Activated CD4-positive, alpha-beta T cell treated with anti-CD3 and anti-CD28 coated beads for 24 hours (primary cell): ENCODE measurements at places on chromosomes 2 and 18.
A peak's percentile ranks its signal among the peaks of the same experiment; 100 is the strongest.

GRCh38 chr2:186554850-186555671, 34.8 kb upstream of the ITGAV start:
- DNase-seq, result no peak

- DNase-seq, result no peak
These were observed 1386.5 kb downstream of the RPIA start for GRCh38 chr2:90077948-90078347.

DNA sequence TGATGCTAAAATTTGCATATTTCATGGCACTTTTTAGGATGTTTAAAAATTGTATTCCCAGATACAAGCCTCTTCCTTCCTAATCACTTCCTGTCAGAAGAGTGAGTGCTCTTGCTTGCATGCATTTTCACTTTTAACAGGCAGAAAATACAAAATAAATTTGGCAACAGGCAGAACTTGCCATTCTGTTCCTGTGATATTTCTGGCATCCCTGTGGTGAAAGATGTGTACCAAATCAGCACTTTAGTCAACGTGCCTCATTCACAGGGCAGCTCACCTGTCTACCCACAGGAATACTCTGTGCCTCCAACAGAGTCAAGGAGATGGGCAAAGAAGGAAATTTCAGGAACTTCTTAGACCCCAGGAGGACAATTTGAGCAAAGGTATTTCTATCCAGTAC, 360.9 kb downstream of the AKAIN1 start:
- DNase-seq, result no peak

DNA sequence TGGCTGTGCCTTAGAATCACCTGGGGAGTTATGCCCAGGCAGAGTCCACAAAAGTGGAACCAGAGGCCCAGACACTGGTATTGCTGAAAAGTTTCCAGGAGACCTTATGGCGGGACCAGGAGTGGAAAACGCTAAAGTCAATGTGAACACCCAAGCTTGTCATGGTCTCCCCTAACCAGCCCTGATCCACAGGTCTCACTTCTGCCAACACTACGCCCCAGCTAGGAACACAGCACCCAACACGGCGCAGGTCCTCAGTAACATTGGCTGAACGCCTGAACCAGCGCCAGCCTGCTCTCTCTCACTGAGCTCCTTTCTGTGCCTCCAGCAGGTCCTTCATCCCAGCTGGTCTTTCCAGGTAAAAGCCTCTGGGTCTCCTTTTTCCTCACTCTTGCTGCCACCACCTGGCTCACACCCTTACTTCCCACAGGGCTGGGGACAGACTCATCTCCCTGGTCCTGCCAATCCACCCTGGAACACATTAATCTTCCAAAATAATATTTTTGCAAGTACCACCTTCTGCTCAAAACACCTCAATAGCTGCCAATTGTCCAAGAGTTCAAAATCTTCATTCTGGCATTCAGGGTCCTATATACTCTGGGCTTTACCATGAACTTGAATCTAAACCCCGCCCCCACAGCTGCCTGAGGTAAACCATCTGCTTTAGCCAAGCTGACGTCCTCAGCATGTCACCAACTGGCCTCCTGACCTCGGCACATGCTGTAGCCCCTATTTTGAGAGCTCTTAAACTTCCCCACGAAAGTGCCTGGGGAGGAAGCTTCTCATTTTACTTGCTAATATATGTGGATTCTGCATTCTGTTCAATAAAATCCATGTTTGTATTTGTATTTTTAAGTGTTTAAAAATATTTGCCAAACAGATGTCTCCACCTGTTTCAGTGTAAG, 34.6 kb downstream of the ADCY3 start:
- DNase-seq, result no peak

GRCh38 chr2:62968168-62968567, 82.5 kb upstream of the OTX1 start:
- DNase-seq, result no peak

- no peak for DNase-seq
These were observed 138.2 kb upstream of the PKDCC start for GRCh38 chr2:41909584-41909983.

- no peak for DNase-seq
These were observed 43.3 kb downstream of the EIF5B start for GRCh38 chr2:99380376-99381010.

- DNase-seq, result no peak
These were observed 31.4 kb downstream of the SEMA4F start for GRCh38 chr2:74685408-74685807.

DNA sequence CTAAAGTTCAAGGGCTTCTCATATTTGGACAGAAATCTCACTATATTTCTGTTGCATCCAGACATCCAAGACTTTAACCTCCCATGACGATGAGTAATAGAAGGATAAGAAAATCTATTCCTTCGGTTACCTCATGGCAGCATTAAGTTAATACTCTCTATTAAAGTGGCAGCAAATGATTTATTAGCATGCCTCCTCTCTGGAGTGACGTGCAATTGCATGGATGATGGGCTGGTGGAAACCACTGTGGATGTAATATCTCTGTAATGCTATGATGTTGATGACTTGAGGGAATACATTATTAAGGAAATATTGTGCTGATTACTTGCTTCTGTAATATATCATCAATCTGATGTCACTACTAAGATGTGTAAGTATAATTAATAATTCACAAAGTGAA, 336.8 kb downstream of the DSEL start:
- DNase-seq, result no peak

DNA sequence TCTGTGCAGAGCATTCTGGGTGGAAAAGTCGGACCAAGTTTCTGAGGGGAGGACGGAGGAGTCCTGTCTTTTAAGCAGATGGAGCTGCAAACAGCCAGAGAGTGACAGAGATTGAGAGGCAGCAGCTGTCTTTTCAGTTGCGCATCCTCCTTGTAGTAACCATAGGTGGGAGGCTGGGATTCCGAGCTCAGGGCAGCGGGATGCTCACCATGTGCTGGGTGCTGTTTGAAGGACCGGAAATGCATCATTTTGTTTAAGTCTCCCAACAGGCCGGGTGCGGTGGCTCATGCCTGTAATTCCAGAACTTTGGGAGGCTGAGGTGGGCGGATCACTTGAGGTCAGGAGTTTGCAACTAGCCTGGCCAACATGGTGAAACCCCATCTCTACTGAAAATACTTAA, 93.4 kb downstream of the AGAP1 start:
- no peak for DNase-seq

DNA sequence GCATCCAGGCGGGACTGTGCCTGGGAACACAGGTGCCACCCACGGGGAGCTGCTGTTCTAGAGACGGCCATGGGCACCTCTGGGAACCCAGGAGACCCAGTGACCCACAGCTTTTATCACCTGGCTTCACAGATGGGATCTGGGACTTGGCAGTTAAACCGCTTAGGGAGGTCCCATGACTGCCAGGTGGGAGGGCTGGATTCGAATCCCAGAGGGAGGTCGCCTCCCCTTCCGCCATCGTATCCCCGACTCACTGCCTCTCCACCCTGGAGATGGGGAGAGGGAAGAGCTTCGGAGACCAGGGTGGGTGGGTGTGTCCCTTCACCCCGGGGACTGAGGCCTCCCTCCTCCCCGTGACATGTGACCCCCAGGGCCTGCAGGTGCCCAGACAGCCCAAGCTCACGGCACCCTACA, 169.4 kb downstream of the RTP5 start:
- no peak for DNase-seq

- DNase-seq, result no peak
These were observed 16.9 kb downstream of the EIF5B start for GRCh38 chr2:99354070-99354469.

GRCh38 chr2:217662984-217663602, 339.7 kb downstream of the TNS1 start:
- DNase-seq, result no peak

GRCh38 chr18:49031511-49032188, 80.9 kb upstream of the SMAD7 start:
- peak; percentile 25 for DNase-seq

DNA sequence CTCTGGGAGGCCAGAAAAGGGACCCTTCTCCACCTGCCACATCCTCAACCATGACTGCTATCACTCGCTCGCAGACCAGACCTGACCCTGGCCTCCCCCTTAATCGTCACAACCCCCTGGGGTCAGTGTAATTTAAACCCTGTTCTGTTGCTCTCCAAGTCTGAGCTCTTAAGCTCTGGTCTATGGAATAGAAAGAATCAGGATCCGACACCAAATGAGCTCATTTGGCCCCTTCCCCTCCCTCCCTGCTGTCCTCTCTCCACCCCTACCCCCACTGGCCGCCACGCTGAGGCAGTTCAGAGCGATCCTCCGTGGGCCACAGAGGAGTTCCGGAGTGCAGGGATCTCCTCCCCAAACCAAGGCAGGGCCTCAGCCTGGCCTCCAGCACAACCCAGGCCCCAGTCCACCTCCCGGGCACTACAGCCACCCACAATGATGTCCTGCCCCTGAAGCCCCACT, 5.3 kb downstream of the DNMT3A start:
- no peak for DNase-seq

GRCh38 chr2:64023485-64024258, 4.4 kb upstream of the VPS54 start:
- DNase-seq, result no peak

- peak; percentile 66 for DNase-seq
These were observed 18.2 kb upstream of the PCBP1 start for GRCh38 chr2:70069049-70069448.

- no peak for DNase-seq
These were observed 68.9 kb downstream of the DCC start for GRCh38 chr18:52408800-52409302.

GRCh38 chr2:36369716-36370115, 14.1 kb downstream of the CRIM1 start:
- DNase-seq, result no peak

DNA sequence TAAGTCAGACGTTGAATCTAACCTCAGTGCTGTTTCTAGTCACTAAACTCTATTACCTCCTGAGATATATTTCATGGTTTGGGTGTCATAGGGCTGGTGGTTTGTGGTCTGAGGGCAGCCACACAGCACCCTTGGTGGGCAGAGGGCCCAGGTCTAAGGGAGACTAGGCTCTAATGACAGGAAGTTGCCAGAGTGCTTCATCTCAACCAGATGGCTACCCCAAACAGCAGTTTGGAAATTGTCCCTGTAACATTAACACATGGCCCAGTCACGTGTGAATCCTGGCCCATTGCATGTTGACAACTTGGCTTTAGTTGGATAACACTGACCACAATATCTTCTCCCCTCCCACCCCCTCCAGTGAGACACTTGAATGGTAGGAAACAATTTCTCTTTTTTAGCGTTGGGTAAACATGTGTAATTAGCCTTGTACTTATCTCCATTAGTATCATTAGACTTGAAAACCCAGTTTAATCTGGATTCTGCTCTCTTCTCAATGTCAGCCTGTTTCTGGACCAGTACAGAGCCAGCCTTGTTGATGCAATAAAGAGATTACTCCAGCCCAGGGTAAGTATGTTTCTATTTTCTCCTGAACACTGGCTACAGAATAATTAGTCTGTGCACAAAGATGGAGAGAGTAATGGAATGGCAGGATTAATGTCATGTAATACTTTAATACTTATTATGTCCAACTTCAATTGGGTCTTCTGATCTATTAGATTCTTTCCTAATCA, 187.8 kb upstream of the SIX3 start:
- DNase-seq, result no peak

DNA sequence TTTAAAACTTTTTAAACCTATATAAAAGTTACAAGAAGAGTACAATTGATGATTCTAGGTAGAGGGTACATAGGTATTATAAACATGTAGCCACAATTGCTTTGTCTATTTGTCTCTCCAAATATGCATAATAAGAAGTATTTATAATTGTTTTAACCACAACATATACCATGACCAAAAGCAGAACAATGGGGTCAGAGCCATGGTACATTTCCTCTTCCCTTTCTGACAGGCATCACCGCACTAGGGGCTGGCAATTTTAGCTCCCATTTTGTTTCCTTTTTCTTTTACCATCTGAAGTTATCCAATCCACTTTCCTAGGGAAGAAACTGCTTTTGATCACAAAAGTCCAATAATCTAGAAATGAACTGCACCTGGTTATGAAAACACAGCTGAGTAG, 49.3 kb downstream of the TMX3 start:
- DNase-seq, result no peak

DNA sequence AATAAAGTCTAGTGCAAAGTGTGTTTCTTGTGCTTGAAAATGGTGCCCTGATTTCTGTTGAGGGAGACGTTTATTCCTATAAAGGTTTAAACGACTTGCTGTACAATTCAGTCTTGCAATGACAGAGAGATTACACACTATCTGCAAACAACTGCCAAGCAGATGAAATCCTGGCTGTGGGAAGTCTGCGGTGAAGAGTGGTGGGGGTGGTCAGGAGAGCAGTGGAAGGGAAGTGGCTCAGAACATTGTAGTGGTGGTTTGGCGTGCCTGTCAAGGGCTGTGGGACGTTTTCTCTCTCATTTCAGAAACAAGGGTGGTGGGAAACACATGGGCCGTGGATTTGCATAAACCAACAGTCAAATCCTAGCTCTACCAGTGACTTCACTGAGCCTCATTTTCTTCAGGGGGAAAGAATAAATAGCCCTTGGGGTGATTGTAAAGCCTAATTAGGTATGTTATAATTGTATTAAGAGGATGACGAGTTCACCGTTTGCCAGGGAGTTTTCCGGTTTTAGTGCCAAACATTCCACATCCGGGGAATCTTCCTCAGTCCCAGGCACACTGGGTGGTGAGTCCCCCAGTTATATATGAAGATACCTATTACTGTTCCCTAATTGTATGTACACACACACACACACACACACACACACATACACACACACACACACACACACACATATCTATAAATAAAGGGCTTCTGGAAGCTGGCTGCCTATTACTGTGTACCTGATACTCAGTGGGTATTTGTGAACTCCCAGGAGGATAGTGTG, 115.0 kb downstream of the SPTBN1 start:
- DNase-seq, result peak; percentile 63

DNA sequence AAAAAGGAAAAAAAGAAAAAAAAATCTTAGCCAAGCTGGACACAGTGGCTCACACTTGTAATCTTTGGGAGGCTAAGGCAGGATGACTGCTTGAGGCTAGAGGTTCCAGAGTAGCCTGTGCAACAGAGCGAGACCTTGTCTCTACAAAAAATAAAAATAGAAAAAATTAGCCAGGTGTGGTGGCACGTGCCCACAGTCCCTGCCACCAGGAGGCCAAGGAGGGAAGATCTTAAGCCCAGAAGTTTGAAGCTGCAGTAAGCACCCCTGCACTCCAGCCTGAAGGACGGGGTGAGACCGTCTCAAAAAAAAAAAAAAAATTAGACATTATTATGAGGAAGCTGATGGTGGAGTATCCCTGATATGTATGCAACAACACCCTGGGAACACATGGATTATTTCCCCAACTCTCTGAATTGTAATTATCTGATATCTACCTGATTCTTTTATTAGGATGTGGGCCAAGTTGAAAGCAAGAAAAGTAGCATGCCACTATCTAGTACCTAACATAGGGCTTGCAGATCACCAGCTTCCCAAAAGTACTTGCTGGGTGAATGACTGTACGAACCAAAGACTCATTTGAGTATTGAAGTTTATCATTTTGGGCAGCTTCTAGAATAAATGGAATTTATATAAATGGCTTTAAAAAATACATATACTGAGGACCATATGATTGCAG, 140.9 kb downstream of the TCF4 start:
- no peak for DNase-seq
